Mucosa of descending colon (tissue), 3 donors: ENCODE measurements at places on chromosomes 4 and X. TPM values are rescaled to one million over a fixed set of nuclear protein-coding genes. Genes with fewer than 3 reads are reported as not detected.

The AGTR2 gene
- total RNA-seq = not detected

DNA sequence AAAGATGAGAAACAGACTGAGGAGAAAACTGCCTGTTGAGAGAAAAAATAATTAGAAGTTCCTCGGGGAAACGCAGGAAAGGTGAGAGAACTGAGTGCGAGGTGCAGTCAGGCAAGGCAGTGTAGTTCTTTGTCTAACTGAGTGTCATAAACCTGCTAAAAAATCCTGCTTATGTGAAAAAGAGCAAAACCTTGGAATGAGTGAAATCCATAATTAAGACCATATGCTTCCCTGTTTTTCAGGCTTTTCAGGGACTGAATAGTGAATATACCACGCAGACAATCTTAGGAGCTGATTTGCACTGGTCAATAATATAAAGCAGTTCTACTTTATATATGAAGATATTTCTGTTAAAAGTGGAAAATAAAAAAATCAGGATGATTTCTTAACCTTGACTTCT lies 104.9 kb downstream of the RASGEF1B start:
- no peak for DNase-seq

GRCh38 chr4:101993002-101993841 lies 202.7 kb downstream of the BANK1 start:
- no peak for DNase-seq

- DNase-seq = peak; percentile 52
These were observed 16.9 kb downstream of the RASSF6 start for GRCh38 chr4:73603271-73603710.

- DNase-seq = no peak
These were observed 78.0 kb downstream of the CHRNA9 start for GRCh38 chr4:40412866-40413795.
